ENCODE measurements at places on chromosomes 2 and 18. TPM values are rescaled to one million over a fixed set of nuclear protein-coding genes. Genes with fewer than 3 reads are reported as not detected.

GRCh38 chr2:45353879-45354278 is 257.2 kb downstream of the SRBD1 start:
- DNase-seq, result peak; percentile 80

SLC9A4 gene
- total RNA-seq, result 0.40 TPM

DNA sequence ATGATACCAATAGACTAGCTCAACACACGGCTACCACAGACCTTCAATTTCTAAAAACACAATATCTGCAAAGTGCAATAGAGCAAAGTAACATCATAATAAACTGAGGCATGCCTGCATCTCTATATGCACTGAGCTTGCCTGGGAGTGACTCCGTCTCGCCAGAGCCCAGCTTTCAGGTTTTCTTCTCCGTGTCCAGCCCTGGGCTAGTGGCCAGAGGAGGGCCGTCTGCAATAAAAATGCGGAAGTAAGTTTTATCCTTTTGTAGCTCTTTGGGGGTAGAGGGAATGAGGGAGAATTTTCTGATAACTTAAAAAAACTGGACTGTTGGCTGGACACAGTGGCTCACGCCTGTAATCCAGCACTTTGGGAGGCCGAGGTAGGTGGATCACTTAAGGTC is 41.0 kb upstream of the GPR17 start:
- DNase-seq, result no peak

ANKZF1 gene
- 50.3 TPM for total RNA-seq

DNA sequence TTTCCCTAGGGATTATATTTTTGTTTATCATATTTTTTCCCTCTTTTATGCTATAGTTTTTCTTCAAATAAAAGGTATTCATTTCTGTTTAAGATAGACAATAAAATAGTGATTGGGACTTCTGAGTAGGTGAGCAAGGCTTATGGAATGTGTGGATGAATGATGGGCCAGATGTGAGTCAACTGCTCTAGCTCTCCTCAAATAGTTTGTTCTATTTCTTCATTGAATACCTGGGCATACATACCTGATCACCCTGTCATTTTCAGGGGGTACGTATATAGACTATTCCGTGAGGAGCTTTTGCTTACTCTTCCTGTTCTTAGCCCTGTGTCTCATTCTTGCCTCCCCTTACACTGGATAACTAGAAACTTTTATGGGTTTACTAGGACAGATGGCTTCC is 41.9 kb downstream of the BABAM2 start:
- DNase-seq, result no peak
